GM12878 (cell line): ENCODE measurements at places on chromosomes 4 and X. TPM values are rescaled to one million over a fixed set of nuclear protein-coding genes. Genes with fewer than 3 reads are reported as not detected.
A peak's percentile ranks its signal among the peaks of the same experiment; 100 is the strongest.

The FRMD7 gene
- not detected in 2 replicates for polyA plus RNA-seq

DNA sequence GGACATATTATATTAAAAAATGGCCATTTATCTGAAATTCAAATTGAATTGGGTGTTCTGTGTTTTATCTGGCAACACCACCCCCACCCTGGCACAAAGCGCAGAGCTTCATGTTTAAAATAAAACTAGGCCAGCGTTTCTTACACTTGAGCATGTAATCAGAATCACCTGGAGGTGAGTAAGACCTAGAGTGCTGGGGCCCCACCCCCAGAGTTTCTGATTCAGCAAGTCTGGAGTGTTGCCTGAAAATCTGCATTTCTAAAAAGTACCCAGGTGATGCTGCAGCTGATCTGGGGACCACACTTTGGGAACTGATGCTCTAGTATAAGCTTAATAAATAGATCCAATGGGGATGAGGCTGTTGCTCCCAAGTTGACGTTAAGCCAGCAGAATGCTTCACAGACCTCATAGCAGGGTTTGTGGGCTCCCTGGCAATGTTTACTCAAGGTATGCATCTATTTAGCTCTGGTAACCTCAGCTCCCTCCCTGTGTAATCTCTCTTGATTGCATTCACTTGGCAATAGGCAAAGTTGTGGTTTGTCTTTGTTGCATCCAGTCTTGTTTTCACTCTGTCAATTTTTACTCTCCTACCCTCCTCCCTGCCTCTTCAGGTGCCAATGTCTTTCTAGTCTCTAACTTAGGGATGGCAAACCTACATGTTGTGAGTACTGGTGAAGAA, 99.8 kb upstream of the TEX13D start:
- no peak for DNase-seq

The ZNF185 gene
- polyA plus RNA-seq: 0.71 and 0.90 TPM in 2 replicates

DNA sequence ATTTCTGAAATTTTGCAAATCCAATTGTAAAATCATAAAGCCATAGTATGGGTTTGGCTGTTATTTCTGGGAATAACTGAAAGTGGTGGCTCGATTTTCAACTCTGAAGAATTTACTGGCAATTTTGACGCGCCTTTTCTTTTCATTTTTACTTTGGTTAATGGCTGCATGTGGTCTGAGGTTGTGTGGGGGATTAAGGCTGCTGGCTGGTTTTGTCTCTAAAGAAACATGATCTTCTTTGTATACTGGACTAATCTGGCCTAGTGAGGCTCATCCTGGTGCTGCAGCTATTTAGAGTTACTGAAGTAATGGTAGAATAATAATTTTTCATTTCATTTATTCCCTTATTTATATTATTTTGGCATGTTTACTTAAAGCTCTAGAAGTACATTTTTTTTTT, 164.0 kb downstream of the RNF150 start:
- DNase-seq: no peak

DNA sequence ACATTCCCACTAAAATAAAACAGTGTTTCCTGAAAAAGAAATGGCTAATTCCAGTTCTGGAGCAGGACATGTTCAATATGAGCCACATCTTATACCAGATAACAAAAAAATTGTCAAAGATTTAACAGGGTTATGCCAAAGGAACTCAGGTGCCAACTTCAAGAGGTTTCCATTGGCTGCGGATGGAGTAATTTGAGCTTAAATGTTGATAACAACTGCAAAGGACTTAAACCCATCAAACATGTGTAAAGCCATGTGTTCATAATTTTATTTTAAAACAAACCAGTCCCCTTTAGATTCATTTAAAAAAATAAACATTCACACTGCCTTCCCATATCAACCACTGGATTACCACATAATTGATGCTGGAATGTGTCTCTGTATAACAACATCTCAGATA, 156.4 kb upstream of the PCDH18 start:
- DNase-seq: no peak

GRCh38 chrX:23662187-23662586, 5.1 kb upstream of the PRDX4 start:
- peak; percentile 42 for DNase-seq

DNA sequence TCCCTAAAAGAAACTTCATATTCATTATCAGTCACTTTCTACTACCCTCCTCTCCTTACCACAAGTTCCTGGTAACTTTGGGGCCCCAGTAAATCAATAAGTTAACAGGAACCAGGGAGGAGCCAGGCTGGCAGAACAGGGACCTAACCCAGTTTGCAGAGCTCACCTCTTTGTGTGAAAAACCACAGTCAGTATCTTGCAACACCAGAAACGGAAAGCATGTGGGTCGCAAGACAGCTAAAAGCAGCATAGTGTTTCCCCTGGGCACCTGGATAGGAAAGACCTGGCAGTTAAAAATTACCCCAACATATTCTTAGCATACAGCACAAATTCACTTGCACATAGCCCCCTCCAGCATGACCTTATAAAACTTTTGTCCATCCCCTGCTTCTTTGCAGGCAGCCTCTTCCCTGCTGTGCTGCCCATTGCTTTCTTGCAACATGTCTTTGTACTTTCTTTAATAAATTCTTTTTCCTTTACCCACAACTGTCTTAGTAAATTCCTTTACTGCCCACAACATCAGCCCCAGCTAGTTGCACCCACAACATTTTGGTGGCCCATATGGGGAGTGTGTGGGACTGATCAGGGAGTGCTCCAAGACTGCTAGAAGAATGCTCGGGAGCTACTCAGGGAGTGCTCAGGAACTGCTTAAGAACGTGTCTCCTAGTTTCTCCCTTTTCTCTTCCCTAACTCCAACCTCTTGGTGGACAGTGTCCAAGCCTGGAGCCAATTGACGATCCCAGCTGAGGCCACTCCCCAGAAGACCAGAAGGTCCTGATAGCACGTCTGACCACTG, 83.4 kb downstream of the MSN start:
- peak; percentile 65 for DNase-seq

The RS1 gene
- polyA plus RNA-seq: 0.04 TPM in 1 of 2 replicates, not detected in the other

- no peak for DNase-seq
These were observed 2.0 kb downstream of the GAK start for GRCh38 chr4:930028-930551.

The NLGN3 gene
- polyA plus RNA-seq: 0.17 and 0.42 TPM in 2 replicates

The WDFY3 gene
- polyA plus RNA-seq: 0.02 and 0.11 TPM in 2 replicates

- no peak for DNase-seq
These were observed 53.3 kb downstream of the MED28 start for GRCh38 chr4:17667653-17668201.

DNA sequence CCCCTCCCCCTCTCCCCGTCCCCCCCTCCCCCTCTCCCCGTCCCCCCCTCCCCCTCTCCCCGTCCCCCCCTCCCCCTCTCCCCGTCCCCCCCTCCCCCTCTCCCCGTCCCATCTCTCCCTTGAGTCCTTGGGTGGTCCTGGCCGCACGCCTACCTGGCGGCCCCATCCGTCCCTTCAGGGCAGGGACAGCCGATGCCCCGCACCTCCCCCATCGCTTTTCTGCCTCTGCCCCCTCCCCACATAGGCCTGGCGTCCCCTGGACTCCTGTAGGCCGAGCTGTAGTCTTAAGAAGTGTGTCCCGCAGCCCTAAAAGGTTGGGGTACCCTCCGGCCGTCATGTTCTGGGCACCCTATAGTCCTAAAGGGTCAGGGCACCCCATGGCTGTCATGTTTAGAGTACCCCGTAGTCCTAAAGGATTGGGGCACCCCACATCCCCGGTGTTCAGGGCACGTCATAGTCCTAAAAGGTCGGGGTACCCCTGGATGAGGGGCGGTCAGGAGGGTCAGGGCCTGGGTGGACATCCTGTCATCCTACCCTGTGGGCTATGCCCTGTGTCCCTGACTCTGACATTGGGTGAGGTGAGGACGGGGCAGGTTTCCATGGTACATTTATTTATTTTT, 10.8 kb upstream of the GTPBP6 start:
- no peak for DNase-seq

DNA sequence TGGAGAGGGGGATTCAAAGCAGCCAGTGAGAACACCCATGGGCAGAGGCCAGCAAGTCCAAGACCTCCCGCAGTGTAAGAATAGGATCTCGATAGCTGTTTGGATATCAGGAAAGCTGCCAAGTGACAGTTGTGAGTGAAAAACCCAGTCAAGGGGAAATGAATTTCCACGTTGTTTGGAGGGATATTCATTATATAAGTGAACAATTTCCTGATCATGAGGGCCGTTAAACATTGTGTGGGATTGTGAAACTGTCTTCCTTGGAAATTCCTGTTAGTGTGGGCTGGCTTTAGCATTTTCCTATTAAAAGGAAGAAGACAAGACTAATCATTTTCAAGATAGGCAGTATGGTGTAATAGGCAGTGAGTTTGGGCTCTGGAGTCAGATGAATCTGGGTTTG, 15.0 kb downstream of the CLDN2 start:
- no peak for DNase-seq

DNA sequence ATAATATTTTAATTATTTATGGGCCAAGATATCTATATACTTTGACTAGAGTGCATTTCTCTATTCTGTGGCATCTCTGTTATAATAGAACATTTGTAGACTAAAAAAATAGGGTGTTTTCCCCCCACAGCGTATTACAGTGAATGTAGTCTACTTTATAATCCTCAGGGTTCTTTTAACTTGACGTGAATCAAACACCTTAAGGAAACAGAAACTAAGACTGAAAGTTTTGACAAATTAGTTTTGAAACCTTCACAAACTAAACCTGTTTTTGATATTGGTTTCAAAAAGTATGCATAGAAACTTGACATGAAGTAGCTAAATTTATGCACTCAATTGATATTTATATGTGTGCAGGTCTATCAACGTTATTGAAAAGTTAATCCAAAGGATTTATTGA, 1963.1 kb upstream of the TENM3 start:
- DNase-seq: peak; percentile 31

The NXF2B gene
- not detected in 2 replicates for polyA plus RNA-seq

The NUP62CL gene
- 3.0 and 5.2 TPM in 2 replicates for polyA plus RNA-seq

The TMEM164 gene
- 2.1 and 2.4 TPM in 2 replicates for polyA plus RNA-seq

- no peak for DNase-seq
These were observed 40.8 kb upstream of the NUDT6 start for GRCh38 chr4:122963216-122963615.

The RAB33B gene
- polyA plus RNA-seq: 5.0 and 7.9 TPM in 2 replicates

DNA sequence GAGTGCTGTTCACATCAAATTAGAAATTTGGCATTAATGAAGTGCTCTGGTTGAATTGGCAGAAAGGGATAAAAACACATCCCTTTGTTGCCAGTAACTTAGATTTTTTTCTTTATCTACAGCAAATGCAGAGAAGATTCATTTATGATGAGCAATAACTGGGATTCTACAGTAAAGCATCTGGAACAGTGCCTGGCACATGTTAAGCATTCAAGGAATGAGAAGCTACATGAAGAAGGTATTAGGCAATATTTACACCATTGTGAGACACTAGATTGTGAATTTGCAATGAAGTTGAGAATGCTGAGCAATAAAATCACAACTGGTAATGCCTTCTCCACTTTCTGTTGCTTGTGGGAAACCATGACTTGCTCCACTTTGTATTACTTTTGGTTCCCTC, 33.5 kb downstream of the PCDH19 start:
- no peak for DNase-seq

The MAGEA10 gene
- polyA plus RNA-seq: not detected in 2 replicates

The VEGFC gene
- polyA plus RNA-seq: not detected in 2 replicates

DNA sequence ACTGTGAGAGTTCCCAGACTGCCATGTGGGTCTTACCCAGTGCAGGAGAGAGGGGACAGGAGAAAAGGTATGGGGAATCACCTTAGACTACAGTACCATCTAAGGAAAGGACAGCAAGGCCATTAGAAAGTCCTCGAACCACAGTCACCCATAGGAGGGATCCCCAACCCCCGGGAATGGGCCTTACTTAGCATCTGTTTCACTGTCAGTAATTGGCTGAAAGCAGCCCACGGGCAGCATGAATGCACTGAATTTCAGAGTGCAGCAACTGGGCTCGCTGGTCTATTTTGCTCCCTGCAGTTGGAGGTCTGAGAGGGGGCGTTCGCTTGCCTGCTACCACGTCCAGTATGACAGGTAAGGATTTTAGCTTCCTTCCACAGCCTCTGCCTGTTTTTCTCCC, 50.4 kb upstream of the KLHL8 start:
- no peak for DNase-seq

DNA sequence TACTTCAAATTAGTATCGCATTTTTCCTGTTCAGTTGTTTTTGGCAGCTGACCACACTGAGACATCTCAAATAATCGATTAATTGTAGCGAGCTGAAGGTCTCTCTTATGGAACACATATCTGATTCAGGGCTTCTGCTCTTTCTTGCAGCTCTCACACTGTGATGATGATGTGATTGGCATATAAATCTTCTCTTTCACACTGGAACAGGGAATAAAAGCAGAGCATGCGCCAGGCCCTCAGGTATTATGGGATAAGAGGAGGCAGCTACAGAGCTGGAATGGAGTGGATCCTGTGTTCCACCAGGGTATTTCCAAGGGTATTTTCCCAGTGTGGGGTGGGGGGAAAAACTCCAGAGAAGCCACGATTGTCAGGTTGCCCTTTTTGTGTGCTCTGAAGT, 265.4 kb upstream of the CASK start:
- no peak for DNase-seq

- DNase-seq: no peak
These were observed 30.8 kb downstream of the TRMT44 start for GRCh38 chr4:8471211-8471875.

- no peak for DNase-seq
These were observed 23.4 kb upstream of the MSX1 start for GRCh38 chr4:4836044-4836443.

The GRID2 gene
- not detected in 2 replicates for polyA plus RNA-seq

The PHOX2B gene
- not detected in 2 replicates for polyA plus RNA-seq

DNA sequence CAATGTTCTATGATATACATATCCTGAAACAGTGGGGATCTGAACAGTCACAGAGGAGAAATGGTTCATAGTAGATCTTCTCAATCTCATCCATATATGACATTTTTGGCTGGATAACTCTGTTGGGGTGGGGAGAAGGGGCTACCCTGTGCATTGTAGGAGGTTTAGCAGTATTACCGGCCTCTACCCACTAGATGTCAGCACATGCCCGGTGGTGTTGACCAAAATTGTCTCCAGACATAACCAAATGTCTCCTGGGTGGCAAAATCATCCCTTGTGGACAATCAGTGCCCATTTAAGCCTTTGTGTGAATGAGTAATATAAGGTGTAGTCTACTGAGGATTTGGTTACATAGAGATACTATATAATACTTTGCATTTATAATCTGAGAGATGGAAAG, 89.9 kb downstream of the PLS3 start:
- DNase-seq: peak; percentile 17

DNA sequence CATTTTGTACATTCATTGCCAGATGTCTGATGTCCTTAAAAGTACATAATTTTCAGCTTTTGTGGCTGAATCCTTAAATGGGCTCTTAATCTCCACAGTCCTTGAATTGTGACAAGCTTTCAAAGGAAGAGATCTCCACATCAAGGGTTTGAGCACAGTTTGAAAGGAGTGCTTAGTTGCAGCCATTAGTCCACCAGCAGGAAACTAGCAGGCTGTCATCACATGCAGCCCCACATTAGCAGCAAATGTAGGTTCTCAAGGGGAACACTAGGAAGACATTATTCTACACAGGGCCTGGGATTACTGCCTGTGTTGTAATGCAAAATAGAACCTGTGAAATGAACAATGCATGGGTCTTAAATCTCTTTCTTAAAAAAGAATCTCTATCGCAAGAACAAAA, 173.2 kb downstream of the CBLL2 start:
- no peak for DNase-seq
